ENCODE measurements at places on chromosomes 11 and 22. TPM values are rescaled to one million over a fixed set of nuclear protein-coding genes. Genes with fewer than 3 reads are reported as not detected.

TMEM132A gene
- total RNA-seq: 124 TPM

KDM4D gene
- total RNA-seq: 0.43 TPM

HORMAD2 gene
- total RNA-seq: not detected

INTS4 gene
- 21.8 TPM for total RNA-seq

MMP13 gene
- not detected for total RNA-seq

STX3 gene
- 31.5 TPM for total RNA-seq

MS4A15 gene
- total RNA-seq: not detected

OMP gene
- not detected for total RNA-seq

OR52N2 gene
- not detected for total RNA-seq

PSMD13 gene
- total RNA-seq: 177 TPM
